ENCODE measurements at places on chromosomes 1 and 21. TPM values are rescaled to one million over a fixed set of nuclear protein-coding genes. Genes with fewer than 3 reads are reported as not detected.

Gene IQCC
- 1.8 TPM for polyA plus RNA-seq

Gene C2CD4D
- 0.46 TPM for polyA plus RNA-seq

Gene SLC25A34
- 51.2 TPM for polyA plus RNA-seq

Gene PODN
- 1.6 TPM for polyA plus RNA-seq

Gene ADCY10
- polyA plus RNA-seq: 0.40 TPM

Gene PCSK9
- polyA plus RNA-seq: 3.9 TPM

Gene ALPL
- polyA plus RNA-seq: 1.4 TPM

DNA sequence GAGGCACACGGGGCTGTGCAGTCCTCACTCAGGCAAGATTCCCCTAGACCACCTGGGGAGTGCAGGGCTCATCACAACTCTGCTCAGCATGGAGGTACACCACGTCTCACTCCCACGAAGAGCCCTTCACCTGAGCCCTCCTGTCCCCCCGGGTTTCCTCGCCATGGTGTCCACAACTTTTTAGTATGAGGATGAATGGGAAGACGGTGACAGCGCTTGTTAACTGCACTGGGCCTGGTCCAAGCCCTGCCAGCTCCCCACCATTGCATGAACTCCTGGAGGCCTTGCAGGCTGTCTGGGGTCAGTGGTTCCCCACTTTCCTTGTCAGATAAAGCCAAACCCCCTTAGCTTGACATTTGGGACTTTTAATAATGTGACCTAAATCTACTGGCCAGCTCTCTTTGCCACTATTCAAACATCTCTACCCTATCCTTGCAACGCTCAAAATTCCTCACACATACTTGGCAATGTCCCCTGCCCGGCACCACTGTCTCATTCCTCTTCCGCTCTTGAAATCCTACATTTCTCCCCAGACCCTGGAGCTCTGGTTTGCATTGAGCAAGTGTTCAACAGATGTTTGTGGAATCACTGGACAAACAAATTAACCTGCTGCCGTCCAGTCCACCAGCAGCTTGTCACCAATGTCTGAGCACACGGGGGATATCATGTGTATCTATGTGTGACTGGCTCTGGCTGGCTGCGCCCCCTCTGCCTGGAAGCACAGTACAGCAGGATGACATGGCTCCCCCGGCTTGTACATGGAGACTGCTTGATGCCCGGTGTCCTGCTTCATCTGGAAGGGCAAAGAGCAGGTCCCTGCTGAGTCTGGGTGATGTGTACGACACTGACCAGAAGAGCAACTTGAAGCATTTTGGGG, 11.2 kb downstream of the TMEM9 start:
- DNase-seq: no peak

Measured in small intestine (tissue), 16 donors.